Mammary epithelial cell (primary cell): ENCODE measurements at places on chromosomes 12 and 14. TPM values are rescaled to one million over a fixed set of nuclear protein-coding genes. Genes with fewer than 3 reads are reported as not detected.

USP5 gene
- total RNA-seq: 97.3 and 128 TPM in 2 replicates

GALNT8 gene
- total RNA-seq: not detected in 2 replicates

LYZ gene
- not detected in 2 replicates for total RNA-seq

PIP4P1 gene
- total RNA-seq: 18.8 and 25.0 TPM in 2 replicates

GARIN6 gene
- total RNA-seq: not detected in 2 replicates

GRIP1 gene
- total RNA-seq: 29.3 and 30.7 TPM in 2 replicates

BORCS5 gene
- 9.6 and 17.9 TPM in 2 replicates for total RNA-seq

AACS gene
- total RNA-seq: 36.0 TPM

OVCH1 gene
- total RNA-seq: 0.43 and 1.0 TPM in 2 replicates

SOAT2 gene
- 0.16 TPM in 1 of 2 replicates, not detected in the other for total RNA-seq

VPS33A gene
- 14.8 and 16.4 TPM in 2 replicates for total RNA-seq

SDSL gene
- total RNA-seq: 10.8 and 21.0 TPM in 2 replicates

GSG1 gene
- not detected in 2 replicates for total RNA-seq

TEX22 gene
- total RNA-seq: 0.17 TPM

SPPL3 gene
- 11.2 TPM for total RNA-seq
